Sigmoid colon (tissue), 7 donors: ENCODE measurements at places on chromosomes 6 and 20. TPM values are rescaled to one million over a fixed set of nuclear protein-coding genes. Genes with fewer than 3 reads are reported as not detected.

The TINAG gene
- not detected for total RNA-seq

The FIG4 gene
- 21.8 TPM for total RNA-seq

The RPS6KA2 gene
- 30.3 TPM for total RNA-seq

The CCDC170 gene
- total RNA-seq, result 0.33 TPM

The BPIFB1 gene
- total RNA-seq, result not detected

The OR2J3 gene
- total RNA-seq, result not detected

The FRS3 gene
- 4.6 TPM for total RNA-seq

The LKAAEAR1 gene
- total RNA-seq, result 1.5 TPM

The PPIL6 gene
- total RNA-seq, result 1.4 TPM

The MMP24 gene
- total RNA-seq, result 0.16 TPM

DNA sequence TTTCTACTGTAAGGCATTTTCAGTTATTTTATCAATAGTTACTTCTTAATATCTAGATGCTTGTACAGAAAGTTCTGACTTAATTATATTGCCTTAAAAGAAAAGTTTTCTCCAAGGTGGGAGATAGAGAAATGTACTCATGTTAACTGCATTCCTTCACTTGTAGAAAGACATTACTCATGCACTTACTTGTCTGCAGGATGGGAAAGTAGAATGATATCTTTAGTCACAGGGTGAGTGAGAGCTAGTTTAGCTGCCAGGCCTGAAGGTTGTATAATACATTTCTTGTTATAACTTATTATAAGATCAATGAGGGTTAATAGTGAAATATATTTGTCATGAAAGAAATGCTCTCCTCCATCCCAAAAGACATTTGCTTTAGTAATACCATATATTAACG is 92.1 kb downstream of the CRYBG1 start:
- no peak overlapping the region for H3K27ac ChIP-seq
- no peaks in the 10 kb centered on the region for H3K27me3 ChIP-seq
- no peaks in the 10 kb centered on the region for H3K36me3 ChIP-seq
- no peak overlapping the region for H3K4me3 ChIP-seq
- DNase-seq, result no peak

DNA sequence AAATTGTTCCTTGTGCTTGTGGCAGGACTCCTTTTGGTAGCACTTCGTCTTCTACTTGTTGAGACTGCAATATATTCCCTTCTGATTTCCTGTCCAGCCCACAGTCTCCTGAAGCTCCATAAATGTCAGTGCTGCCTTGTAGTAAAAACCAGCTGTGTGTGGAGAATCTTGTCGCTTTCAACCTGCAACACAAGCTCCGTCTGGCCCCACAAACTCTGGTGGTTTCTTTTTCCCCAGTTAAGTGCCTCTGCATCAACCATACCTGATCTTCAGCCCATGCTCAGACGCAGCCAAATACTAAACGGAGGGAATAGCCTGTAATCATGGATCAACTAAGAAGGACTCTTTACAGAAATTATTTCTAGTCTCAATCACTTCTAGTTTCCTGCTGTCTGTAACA is 1133.3 kb upstream of the ADGRB3 start:
- no peak overlapping the region for H3K27ac ChIP-seq
- no peak overlapping the region for H3K4me3 ChIP-seq
- no peak for DNase-seq
- H3K27me3 ChIP-seq, result no peaks in the 10 kb centered on the region
- no peaks in the 10 kb centered on the region for H3K36me3 ChIP-seq
- no peaks in the 10 kb centered on the region for H3K4me1 ChIP-seq

GRCh38 chr20:48728042-48728825 is 99.6 kb downstream of the PREX1 start:
- no peaks in the 10 kb centered on the region for H3K36me3 ChIP-seq
- H3K4me3 ChIP-seq, result no peak overlapping the region
- peaks cover 1% of the 10 kb centered on the region for H3K4me1 ChIP-seq
- no peaks in the 10 kb centered on the region for H3K27me3 ChIP-seq
- peak overlapping the region; percentile 49 for H3K27ac ChIP-seq

- H3K36me3 ChIP-seq, result no peaks in the 10 kb centered on the region
- H3K4me1 ChIP-seq, result no peaks in the 10 kb centered on the region
- H3K27me3 ChIP-seq, result no peaks in the 10 kb centered on the region
- H3K4me3 ChIP-seq, result no peak overlapping the region
Measured at GRCh38 chr6:138275976-138276375, 57.7 kb upstream of the PBOV1 start.

DNA sequence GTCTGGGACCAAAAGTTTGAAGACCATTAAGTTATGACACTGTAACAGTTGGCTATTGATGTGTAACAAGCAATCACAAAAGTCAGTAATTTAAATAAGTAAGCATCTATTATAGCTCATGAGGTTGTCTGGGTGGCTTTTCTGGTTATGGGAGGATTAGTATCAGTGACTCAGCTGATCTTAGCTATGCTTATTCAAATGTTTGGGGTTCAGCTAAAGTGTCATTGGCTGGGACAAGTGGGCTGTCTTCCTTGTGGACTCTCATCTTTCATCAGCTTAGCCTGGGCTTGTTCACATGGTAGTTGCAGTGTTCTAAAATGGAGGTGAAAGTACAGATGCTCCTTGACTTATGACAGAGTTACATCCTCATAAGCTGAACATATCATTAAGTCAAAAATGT is 74.6 kb upstream of the LAMP5 start:
- no peak overlapping the region for H3K4me3 ChIP-seq
- H3K27me3 ChIP-seq, result no peaks in the 10 kb centered on the region
- H3K27ac ChIP-seq, result no peak overlapping the region
- DNase-seq, result no peak
- no peaks in the 10 kb centered on the region for H3K4me1 ChIP-seq

DNA sequence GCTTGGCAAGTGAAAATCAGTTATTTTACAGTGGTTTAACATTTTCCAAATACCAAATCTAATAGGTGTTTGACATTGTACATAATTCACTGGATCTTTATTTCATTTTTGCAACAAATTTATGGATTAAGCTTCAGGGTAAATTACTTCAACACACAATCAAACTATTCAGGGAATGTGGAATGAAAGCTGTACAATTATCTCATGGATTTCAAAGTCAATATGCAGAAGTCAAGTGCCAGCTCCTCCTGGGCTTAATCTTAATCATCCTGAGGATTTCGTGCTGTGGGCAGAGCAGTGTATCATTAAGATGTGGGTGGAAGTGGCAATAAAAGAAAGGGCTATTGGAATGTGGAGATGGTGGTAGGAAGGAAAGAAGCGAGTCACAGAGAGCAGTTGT is 548.8 kb downstream of the COL12A1 start:
- no peak for DNase-seq
- H3K27me3 ChIP-seq, result no peaks in the 10 kb centered on the region
- no peaks in the 10 kb centered on the region for H3K4me1 ChIP-seq
- H3K4me3 ChIP-seq, result no peak overlapping the region

GRCh38 chr6:30441171-30441570 is 48.1 kb upstream of the HLA-E start:
- no peaks in the 10 kb centered on the region for H3K4me1 ChIP-seq
- peaks cover 25% of the 10 kb centered on the region for H3K27me3 ChIP-seq
- H3K4me3 ChIP-seq, result no peak overlapping the region
- no peak overlapping the region for H3K27ac ChIP-seq
- no peak for DNase-seq

- peaks cover 11% of the 10 kb centered on the region for H3K4me1 ChIP-seq
- DNase-seq, result no peak
- no peak overlapping the region for H3K27ac ChIP-seq
- no peaks in the 10 kb centered on the region for H3K36me3 ChIP-seq
- H3K4me3 ChIP-seq, result no peak overlapping the region
Measured at GRCh38 chr6:33595001-33595846, 15.1 kb upstream of the BAK1 start.

GRCh38 chr20:48921883-48922820 is 641 bp downstream of the ARFGEF2 start:
- H3K27ac ChIP-seq, result peak overlapping the region; percentile 93
- H3K4me1 ChIP-seq, result peaks cover 38% of the 10 kb centered on the region
- H3K27me3 ChIP-seq, result no peaks in the 10 kb centered on the region
- DNase-seq, result no peak
- no peaks in the 10 kb centered on the region for H3K36me3 ChIP-seq

GRCh38 chr6:118292558-118292957 is 255.5 kb upstream of the PLN start:
- H3K4me1 ChIP-seq, result peaks cover 21% of the 10 kb centered on the region
- no peak for DNase-seq
- H3K27me3 ChIP-seq, result no peaks in the 10 kb centered on the region
- H3K27ac ChIP-seq, result peak overlapping the region; percentile 70
- no peak overlapping the region for H3K4me3 ChIP-seq

- no peaks in the 10 kb centered on the region for H3K27me3 ChIP-seq
- no peak overlapping the region for H3K27ac ChIP-seq
- no peaks in the 10 kb centered on the region for H3K36me3 ChIP-seq
- no peak overlapping the region for H3K4me3 ChIP-seq
Measured at GRCh38 chr6:29426654-29427053, 11.9 kb downstream of the OR12D1 start.

DNA sequence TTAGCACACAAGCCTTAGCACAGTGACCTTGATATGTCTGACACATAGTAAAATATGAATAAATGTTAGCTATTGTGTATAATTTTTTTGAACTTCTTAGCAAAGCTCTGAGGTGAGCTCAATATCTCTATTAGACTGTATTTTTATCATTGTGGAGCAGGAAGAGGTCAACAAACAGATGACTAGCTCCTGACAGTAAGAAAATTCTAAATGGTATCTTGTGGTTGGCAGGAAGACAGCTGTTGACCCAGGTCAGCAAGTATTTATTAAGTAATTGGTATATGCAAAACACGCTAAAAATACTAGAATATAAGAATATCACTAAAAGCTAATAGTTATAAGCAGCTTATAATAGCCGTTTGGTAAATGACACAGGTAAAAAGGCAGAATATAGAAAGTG is 77.5 kb upstream of the MARCKS start:
- no peaks in the 10 kb centered on the region for H3K4me1 ChIP-seq
- no peaks in the 10 kb centered on the region for H3K27me3 ChIP-seq
- no peak overlapping the region for H3K27ac ChIP-seq
- DNase-seq, result no peak

GRCh38 chr6:15484140-15484539 is 178.7 kb downstream of the DTNBP1 start:
- peaks cover 25% of the 10 kb centered on the region for H3K4me1 ChIP-seq
- DNase-seq, result no peak
- no peak overlapping the region for H3K4me3 ChIP-seq
- no peaks in the 10 kb centered on the region for H3K27me3 ChIP-seq

- H3K4me3 ChIP-seq, result no peak overlapping the region
- peaks cover 29% of the 10 kb centered on the region for H3K4me1 ChIP-seq
- DNase-seq, result no peak
- no peaks in the 10 kb centered on the region for H3K27me3 ChIP-seq
Measured at GRCh38 chr6:139962654-139963347, 588.4 kb upstream of the CITED2 start.

DNA sequence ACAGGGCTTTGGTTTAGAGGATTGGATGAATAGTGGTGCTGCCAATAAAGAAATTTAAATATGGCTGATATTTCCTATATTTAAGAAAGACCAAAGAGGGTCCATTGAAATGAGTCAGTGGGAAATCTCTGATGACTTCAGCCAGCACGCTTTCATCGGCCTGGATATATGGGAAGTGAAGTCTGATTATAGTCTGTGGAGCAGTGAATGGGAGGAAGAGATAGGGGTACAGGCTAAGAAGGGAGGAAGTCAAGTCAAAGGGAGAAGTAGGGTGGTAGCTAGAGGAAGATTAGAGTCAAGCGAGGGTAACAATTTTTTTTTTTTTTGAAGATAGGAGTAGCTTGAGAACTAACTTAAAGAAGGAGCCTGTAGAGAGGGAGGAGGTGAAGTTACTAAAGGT is 22.7 kb downstream of the SLC16A10 start:
- H3K27me3 ChIP-seq, result no peaks in the 10 kb centered on the region
- H3K27ac ChIP-seq, result no peak overlapping the region
- no peaks in the 10 kb centered on the region for H3K4me1 ChIP-seq
- no peak for DNase-seq
- H3K4me3 ChIP-seq, result no peak overlapping the region

DNA sequence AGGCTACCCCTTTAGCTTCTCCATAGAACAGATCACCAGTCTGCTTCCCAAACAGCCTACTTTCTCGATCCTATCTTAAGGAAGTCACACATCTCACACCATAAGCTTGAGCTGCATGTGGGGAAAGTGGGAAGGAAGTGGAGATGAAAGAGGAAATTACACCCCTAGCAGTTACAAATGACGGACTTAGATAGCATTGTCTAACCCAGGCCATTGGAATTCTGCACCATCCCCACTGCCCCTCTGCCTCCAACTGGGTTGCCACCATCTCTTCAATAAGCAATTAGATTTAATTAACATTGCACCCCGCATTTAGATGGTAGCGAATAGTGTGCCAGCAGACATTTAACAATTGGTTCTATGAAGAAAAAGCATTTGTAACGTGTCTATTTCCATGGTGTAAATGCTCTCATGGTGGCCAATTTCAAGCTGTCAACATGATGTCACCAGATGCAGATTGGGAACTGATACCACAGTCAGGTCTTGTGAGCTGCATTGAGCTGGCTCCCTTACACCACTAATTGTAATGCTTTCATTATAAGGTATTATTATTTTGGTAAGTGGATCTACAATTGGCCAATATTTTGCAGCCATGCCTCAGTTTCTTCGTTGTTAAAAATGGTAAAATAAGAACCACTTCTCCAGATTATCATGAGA is 124.7 kb downstream of the CD24 start:
- H3K27me3 ChIP-seq, result no peaks in the 10 kb centered on the region
- no peaks in the 10 kb centered on the region for H3K36me3 ChIP-seq
- H3K27ac ChIP-seq, result no peak overlapping the region
- H3K4me1 ChIP-seq, result no peaks in the 10 kb centered on the region
- no peak overlapping the region for H3K4me3 ChIP-seq

DNA sequence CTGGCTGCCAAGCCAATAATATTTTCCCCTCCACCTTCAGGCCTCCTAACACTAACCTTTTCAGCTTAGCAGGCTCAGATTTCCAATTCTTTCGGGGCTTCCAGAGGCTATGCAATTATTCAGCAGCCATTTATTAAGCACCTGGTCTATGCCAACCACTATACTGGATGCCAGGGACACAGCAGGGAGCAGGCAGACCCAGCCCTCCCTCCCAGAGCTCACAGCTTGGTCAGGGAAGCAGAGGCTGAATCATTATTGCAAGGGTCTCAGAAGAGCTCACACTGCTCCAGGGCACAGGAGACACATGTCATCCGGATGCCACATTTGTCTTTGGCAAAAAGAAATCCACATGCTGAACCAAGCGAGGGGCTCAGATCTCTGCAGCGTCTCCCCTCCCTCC is 1.3 kb downstream of the BPIFB1 start:
- H3K27me3 ChIP-seq, result no peaks in the 10 kb centered on the region
- H3K4me3 ChIP-seq, result no peak overlapping the region
- H3K36me3 ChIP-seq, result no peaks in the 10 kb centered on the region
- no peak overlapping the region for H3K27ac ChIP-seq
- H3K4me1 ChIP-seq, result no peaks in the 10 kb centered on the region

DNA sequence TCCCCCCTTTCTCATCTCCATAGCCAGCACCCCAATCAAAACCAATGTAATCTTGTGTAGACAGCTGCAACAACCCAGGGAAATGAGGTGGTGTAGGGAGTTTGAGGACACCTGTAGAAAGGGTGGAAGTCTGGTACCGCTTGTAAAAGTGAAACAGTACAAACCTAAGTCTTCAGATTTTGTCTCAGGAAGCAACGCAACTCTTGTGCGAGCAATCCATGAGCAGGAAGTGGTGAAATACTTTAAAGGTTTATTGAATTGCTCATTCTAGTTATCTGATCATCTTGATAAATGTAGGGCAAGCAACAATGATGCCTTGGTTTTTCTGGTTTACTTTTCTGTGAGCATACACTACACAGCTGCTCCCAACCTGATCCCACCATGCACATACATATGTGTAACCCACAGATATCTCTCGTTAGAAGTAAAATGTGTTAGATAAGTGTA is 71.1 kb upstream of the THEMIS start:
- H3K27ac ChIP-seq, result no peak overlapping the region
- H3K4me1 ChIP-seq, result no peaks in the 10 kb centered on the region
- DNase-seq, result no peak
- H3K36me3 ChIP-seq, result no peaks in the 10 kb centered on the region
- H3K4me3 ChIP-seq, result no peak overlapping the region
- no peaks in the 10 kb centered on the region for H3K27me3 ChIP-seq
